ENCODE measurements at places on chromosomes 12 and 14.

DNA sequence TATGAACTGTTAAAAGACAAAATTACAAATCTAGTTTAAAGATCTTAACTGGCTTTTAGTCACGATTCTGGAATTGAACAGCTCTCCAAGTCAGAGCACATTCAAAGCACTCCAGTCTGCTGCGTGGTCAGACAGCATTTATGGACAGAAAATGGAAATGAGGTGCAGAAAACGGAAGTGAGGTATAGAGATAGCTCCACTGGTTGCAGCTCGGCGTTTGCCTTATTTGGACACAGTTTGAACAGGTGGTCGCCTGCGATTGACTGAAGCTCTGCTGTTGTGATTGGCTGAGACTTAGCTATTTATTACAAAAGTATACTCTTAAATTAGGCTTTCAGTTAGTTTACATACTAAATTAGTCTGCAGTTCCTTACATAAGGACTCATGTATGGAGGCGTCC lies 28.3 kb downstream of the TRIM9 start:
- no peak for DNase-seq

DNA sequence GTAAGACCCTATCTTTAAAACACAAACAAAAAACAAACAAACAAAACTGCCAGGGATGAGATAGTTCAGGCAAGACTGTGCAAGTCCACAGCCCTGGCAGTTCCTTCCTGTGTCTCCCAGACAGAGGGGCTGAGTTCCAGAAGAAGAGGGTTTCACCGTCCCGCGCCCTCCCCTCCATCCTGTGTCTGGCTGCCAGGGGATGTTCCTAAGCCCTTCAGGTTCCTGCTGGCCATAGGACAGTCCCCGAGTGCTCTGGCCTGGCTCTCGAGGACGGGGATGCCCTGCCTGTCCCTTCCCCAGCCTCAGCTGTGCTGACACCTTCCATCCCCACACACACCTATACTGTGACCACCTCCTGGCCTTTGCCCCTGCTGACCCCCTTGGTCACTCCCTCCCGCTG lies 40.6 kb upstream of the EIF5 start:
- no peak for DNase-seq

DNA sequence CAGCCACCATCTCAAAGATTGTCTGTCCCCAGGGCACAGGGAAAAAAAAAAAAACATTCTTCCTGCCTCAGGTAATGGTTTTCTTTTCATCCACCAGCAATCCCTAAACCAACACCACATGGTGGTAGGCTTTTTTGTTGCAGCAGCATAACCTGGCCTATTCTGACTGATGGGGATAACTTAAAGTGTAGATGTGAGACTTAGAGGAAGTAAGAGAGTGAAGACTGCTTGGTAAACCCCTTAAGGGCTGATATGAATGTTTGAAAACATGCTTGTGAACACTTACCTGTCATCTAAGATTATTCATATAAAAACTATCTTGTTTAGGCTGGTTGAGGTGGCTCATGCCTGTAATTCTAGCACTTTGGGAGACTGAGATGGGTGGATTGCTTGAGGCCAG lies 130.2 kb upstream of the RAP1B start:
- no peak for DNase-seq

DNA sequence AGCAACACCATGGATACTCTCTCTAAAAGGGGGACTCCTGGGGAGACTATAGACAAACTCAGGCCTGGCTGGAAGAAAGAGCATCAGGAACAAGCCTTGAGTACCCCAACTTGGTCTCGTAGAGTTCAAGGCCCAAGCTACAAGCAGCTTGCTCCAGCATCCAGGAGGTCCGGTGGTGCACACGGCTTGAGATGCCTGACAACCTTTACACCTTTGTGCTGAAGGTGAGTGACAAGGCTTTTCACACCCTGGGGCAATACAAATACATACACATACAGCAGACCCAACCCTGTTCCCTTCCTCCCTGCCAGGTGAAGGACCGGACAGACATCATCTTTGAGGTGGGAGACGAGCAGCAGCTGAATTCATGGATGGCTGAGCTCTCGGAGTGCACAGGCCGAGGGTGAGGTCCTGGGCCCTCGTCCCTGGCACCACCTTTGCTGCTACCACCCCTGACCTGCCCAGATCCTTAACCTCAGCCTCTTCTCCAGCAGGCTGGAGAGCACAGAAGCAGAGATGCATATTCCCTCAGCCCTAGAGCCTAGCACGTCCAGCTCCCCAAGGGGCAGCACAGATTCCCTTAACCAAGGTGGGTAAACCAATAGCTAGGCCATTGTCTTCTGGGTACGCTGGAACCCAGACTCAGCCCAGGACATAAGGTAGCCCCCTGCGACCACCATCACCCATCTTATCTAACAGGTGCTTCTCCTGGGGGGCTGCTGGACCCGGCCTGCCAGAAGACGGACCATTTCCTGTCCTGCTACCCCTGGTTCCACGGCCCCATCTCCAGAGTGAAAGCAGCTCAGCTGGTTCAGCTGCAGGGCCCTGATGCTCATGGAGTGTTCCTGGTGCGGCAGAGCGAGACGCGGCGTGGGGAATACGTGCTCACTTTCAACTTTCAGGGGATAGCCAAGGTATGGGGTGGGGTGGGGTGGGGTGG lies 41.2 kb downstream of the SH2B3 start:
- no peak for DNase-seq

DNA sequence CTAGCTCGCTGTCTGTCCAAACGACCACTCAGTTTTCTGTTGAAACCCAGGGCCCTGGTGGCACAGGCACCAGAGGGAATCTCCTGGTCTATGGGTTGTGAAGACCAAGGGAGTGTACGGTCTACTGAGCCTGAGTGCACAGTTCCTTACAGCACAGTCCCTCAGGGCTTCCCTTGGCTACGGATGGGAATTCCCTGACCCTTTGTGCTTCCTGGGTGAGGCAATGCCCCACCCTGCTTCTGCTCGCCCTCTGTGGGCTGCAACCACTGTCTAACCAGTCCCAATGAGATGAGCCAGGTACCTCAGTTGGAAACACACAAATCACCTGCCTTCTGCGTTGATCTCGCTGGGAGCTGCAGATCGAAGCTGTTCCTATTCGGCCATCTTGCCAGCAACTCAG lies 22.6 kb downstream of the GPHN start:
- DNase-seq: no peak

Data from CD4-positive, alpha-beta T cell treated with Interleukin-21 for 1 hour (primary cell).